ENCODE measurements at places on chromosomes 6 and 20. TPM values are rescaled to one million over a fixed set of nuclear protein-coding genes. Genes with fewer than 3 reads are reported as not detected.
A peak's percentile ranks its signal among the peaks of the same experiment; 100 is the strongest.

GRCh38 chr20:5397393-5397792 is 80.6 kb upstream of the PROKR2 start:
- no peak for DNase-seq

Gene CRYBG1
- 2.1 TPM for total RNA-seq

GRCh38 chr6:66057034-66057433 is 350.0 kb upstream of the EYS start:
- DNase-seq = no peak

- no peak for DNase-seq
These were observed 62.1 kb downstream of the TBXT start for GRCh38 chr6:166105341-166106075.

- DNase-seq = peak; percentile 72
These were observed 128.5 kb upstream of the SALL4 start for GRCh38 chr20:51930775-51931174.

DNA sequence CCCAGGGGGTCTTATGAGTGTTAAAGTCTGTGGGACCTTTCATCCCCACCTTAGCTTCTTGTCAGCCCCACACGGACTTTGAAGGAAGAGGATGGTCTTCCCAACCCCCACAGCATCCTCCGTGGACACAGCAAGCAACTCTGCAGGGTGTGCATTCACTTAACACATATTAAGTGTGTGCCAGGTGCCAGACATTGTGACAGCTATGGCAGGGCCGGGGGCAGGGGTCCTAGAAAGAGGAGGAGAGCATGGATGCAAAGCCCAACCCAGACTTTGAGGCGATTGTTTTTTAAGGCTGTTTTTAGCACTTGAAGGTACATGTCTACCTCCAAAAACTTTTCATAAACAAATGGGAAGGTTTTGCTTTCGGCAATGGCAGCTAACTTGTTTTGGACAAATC is 121.6 kb upstream of the KCNG1 start:
- no peak for DNase-seq

Gene PPP1R3G
- total RNA-seq = 3.3 TPM

Gene C20orf204
- total RNA-seq = 0.26 TPM

GRCh38 chr20:13639150-13639497 is 392 bp upstream of the TASP1 start:
- DNase-seq = no peak

Gene ASIP
- not detected for total RNA-seq

GRCh38 chr6:156057869-156058268 is 602.2 kb upstream of the NOX3 start:
- DNase-seq = no peak

DNA sequence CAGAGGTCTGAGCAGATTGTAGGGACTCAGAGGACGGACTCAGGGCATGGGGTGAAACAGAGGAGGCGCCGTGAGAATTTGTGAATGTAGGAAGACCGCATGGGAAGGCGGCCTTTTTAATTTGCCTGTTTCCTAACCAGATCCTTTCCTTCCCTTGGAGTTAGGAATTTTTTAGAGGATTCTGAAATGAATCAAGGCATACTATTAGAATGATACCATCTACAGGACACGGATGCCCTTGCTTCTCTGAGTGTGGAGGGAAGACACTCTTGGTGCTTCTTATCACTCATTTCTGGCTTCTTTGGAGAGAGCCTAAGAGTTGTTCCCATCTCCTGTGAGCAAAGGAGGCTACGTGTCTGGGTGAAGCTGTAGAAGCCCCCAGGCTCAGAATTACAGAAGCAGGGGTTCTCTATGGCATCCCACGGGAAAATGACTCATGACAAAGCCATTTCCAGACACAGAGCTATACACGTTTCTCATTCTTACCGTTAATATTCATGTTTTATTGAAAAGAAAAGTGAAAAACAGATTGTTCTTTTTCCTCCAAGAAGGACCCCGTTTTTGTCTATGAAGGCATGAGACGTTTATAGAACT is 148.5 kb downstream of the EDN3 start:
- DNase-seq = no peak

DNA sequence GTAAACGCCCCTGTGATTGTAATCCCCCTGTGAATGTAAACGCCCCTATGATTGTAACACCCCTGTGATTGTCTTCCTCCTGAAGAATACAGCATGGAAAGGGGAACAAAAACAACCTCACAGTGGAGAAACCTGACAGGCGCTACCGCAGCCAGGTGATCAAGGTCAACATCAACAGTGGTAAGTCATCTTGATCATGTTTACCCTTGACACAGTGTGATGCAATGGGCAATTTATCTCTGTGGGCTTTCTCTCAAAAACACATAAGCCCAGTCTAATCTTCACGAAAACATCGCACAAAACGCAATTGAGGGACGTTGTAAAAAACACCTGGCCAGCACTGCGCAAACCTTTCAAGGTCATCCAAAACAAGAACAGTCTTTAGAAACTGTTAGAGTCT is 277.2 kb downstream of the PRKN start:
- no peak for DNase-seq

- DNase-seq = no peak
These were observed 70.9 kb upstream of the TBX18 start for GRCh38 chr6:84835340-84835739.

Data from fibroblast of lung (primary cell).